ENCODE measurements at places on chromosomes 2 and 18.
A peak's percentile ranks its signal among the peaks of the same experiment; 100 is the strongest.

DNA sequence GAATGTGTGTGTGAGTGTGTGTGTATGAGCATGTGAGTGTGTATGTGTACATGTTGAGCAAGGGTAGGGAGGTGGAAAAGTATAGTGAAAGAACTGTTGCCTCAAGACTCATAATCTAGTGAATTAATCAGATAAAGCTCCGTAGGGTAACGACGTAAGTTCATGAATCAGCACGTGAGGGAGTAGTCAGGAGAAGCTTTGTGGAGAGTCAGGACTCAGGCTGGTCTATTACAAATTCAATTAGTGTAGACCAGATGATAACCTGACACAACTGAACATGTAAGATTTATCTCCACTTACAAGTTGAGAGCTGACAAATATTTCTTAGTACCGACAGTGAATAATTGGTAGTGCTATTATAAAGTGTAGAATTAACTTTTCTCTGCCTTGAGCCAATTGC, 194.5 kb downstream of the RAD51AP2 start:
- no peak for DNase-seq

DNA sequence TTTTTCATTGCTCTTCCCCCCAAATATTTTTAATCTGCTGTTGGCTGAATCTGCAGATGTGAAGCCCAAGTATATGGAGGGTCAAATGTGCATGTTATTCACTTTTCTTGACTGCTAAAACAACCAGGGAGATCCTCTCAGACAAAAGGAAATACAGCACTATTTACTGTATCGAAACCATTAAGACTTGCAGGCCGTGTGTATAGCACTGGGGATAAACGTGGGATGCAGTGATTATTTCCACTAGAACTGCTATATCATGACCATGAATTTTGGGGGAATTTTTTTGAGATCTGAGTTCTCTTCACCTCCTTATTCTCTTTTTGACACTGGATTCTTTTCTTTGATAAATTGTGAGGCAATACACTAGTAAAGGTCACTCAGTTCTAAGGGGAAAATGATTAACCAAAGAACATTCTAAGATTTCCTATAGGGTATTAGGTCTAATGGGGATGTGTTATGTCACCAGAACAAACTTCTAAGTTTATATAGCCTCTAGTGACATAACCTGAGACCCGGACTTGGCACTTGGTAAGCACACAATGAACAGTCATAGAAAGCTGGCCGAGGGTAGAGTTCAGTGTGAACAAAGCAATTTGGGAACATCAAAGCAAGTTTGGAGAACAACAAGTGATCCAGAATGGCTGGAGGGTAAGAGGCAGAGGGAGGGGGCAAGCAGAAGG, 14.9 kb upstream of the UGT1A1 start:
- no peak for DNase-seq

- DNase-seq: no peak
Observed at GRCh38 chr2:196365923-196366322, 194.5 kb upstream of the STK17B start.

DNA sequence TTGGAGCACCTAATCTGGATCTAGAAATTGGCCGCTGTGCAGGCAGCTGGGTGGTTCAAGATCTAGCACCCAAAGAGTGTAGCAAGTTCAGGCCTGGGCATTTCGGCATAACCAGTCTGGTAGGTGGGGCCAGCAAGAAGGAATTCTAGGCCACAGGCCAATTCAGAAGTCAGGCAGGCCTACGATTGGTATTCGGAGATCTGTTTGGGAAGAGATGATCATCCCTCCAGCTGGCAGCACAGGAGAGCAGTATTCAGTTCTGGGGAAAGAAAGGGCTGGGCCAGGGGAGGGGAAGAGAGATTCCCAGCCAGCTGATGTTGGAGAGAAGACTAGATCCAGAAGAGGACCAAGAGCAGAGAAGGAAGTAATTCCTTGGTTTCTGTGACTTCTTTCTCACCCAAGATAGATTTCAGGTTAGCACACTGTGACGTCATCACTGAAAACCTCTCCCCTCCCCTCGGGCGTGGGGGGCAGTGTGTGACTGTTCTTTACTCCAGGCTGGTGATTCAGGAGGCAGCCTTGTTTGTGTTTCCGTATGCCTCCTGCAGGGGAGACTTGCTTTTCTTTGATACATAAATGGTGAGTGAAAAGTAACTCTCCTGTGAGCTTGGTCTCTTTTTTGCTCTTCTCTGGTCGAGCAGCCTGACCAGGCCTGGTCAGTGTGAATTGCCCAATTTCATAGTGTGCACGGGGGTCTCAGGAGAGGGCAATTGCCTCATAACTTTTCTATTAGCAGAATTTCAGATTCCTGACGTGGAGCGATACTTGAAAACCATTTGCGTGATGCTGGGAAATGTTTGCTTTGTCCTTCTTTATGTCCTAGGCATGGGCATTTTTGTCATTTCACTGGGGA, 61.1 kb downstream of the MEIS1 start:
- peak; percentile 90 for DNase-seq

DNA sequence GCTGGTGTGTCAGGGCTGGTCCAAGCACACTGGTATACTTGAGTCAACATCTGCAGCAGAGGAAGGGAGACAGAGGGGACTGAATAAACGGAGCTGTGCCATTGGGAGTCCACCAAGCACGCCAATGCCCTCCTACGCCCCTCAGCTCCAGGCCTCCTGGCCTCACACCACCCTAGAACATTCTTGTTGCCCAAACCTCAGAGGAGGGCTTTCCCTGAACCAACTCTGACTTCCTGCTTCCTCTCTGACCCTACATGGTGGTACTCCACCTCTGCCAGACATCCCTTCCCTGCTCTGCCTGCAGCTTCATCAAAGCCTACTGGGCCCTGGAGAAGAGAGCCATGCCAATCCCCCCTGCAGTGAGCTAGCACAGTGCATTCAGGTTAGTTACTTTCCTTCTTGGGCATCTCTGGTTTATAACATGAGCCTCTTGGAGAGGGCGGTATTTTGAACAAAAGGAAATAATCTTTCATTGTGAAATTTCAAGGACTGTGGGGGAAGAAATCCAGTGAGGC, 54.4 kb downstream of the ZBTB7C start:
- DNase-seq: no peak

DNA sequence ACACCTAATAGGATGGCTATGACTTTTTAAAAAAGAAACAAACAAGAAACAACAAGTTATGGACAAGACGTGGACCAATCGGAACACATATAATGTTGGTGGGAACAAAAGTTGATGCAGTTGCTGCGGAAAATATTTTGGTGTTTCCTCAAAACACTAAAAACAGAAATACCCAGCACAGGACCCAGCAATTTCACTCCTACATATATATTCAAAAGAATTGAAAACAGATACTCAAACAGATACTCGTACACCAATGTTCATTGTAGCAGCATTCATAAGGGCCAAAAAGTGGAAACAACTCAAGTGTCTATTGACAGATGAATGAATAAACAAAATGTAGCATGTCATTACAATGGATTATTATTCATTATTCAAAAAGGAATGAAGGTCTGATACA, 12.1 kb downstream of the CCDC141 start:
- no peak for DNase-seq

DNA sequence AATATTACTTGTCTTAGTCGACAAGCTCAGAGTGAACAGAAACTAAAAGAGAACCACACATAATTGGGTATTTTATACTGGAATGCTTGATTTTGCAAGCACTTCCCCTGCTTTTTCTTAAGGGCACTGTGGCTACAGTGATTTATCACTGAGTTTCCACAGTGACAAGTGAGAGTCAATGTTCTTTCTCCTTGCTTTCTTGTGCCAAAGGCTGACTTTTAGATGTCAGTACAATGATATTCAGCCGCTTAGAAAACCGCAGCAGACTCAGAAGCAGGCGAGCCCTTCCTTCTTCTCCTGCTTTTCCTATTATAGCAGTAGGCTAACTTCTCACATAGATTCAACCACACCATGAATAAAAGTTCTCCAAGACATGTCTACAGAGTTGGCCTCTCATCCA, 1603.6 kb upstream of the NXPH2 start:
- DNase-seq: no peak

DNA sequence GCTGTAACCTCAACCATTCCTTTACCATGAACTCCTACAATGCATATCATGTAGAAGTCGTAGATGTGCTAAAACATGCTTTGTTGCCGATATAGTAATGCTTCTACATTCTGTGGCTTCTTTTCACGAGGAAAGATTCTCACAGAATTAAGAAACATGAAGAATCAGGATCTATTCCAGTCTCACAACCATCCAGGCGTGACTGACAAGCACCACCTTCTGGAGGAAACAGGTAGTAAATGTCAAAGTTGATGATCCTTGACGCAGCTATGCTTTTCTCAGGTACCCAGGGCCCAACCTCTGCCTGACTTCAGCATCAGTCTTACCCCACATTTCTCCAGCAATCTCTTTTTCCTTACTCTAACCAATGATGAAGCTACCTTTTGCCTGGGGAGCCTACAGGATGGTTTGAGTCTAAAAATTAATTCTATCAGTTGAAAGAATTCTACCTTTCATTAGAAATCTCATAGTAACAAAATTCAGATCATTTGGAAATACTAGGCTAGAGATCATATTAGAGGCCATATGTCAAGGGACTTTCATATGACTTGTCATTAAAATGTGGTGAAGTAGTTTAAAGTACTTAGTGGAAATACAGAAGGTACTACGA, 123.3 kb upstream of the RND3 start:
- DNase-seq: no peak

GRCh38 chr2:80852808-80853139, 548.2 kb upstream of the LRRTM1 start:
- no peak for DNase-seq

- DNase-seq: no peak
Observed at GRCh38 chr2:225895126-225895525, 495.6 kb downstream of the NYAP2 start.

- DNase-seq: no peak
Observed at GRCh38 chr2:106172649-106173048, 21.5 kb downstream of the UXS1 start.

GRCh38 chr18:13633700-13634099, 92.7 kb downstream of the FAM210A start:
- no peak for DNase-seq

DNA sequence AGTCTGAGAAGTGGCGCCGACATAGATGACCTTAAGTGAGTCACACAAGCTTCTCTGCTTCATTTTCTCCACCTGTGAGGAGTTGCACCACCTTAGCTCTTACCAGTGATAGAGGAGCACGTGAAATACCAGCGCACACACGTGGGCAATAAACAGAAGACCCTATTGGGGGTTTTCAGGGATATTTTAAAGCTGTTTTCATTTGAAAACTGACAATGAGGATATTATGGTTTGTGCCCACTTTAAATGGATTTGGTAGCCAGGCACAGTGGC, 47.3 kb upstream of the FZD7 start:
- no peak for DNase-seq

- no peak for DNase-seq
Observed at GRCh38 chr2:54728669-54729120, 5.2 kb downstream of the EML6 start.

GRCh38 chr2:223811757-223812156, 25.6 kb downstream of the AP1S3 start:
- no peak for DNase-seq

GRCh38 chr2:168212167-168212566, 35.2 kb downstream of the STK39 start:
- no peak for DNase-seq

- no peak for DNase-seq
Observed at GRCh38 chr18:37432436-37433195, 133.0 kb downstream of the CELF4 start.

DNA sequence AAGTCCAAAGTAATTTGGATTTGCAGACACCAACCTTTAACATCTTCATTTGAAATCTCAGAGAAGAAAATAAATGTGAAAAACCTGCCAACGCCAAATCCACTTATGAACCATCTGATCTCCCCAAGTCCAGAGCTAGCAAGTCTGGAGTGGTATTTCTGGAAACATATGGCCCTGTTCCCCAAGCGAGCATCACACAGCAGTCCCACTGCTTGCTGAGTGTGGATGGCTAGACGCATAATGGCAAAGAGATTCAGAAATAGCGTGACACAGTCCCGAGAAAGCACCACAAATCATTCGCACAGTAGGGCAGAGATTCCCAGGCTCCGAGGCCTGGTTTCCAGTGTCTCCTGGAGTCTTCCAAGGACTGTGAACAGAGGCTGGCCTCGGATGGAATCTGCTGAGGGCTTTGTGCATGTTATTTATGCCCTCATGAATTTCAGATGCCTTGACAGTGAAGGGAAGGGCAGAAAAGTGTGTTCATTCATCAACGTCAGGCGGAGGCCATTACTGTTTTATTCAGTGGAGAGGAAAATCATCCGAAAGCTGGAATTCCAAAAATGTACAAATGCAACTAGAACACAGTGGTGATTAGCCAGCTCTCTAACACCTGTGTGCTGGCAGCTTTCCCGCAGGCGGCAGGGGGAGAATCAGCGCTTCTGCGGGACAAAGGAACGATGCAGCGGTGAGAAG, 417.0 kb downstream of the EIPR1 start:
- no peak for DNase-seq

- DNase-seq: no peak
Observed at GRCh38 chr18:11155034-11155759, 5.8 kb upstream of the PIEZO2 start.

- no peak for DNase-seq
Observed at GRCh38 chr2:158504088-158504487, 47.3 kb downstream of the PKP4 start.

DNA sequence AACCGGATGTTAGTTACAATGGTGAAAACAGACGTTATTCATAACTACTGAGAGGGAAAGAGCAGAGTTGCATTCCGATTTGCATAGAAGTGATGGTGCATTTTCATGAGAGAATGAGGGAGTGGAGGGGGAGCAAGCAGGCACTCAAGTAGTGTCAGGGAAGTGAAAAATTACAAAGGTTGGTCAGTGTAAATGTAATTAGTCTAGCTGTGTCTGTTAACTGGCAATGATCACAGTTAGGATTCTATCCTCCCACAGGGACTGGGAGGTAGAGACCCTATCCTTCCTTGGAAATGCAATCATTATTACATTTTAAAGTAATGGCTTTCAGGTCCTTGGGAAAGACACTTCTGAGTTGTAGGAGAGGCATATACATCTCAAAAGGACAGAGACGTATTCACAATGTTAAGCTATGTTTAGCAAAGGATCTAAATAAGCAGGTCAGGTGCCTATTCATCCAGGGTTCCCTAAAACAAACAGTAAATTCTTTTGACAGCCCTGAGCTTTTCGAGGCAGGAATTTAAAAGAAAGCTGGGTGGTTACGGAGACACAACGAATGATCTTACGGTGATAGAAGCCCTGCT, 1671.8 kb upstream of the DDX18 start:
- DNase-seq: no peak

Data from NCI-H1694 treated with DMSO at 0.1 percent for 48 hours (cell line).